ENCODE measurements at places on chromosomes 5 and 9. TPM values are rescaled to one million over a fixed set of nuclear protein-coding genes. Genes with fewer than 3 reads are reported as not detected.

Gene TPRN
- total RNA-seq, result 12.6 TPM

Gene RGP1
- total RNA-seq, result 22.0 TPM

DNA sequence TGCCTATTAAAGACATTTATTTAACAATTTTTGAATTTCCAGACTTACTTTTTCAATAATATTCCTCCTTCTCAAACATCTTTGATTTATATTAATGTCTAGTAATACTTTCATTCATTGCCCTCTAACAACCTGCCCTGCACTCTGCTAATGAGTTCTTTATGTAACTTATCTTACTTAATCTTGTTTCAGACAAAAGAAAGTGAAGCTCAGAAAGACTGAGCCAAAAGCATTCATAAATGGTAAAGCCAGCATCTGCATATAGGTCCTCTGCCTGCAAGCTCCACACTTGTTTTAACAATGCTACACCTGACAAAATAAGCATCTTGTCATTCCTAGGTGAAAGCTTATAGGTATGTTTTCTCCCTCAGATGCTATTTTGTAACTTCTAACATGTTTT is 2.4 kb upstream of the TNPO1 start:
- no peak for DNase-seq

- DNase-seq, result no peak
These were observed 22.5 kb downstream of the TICAM2 start for GRCh38 chr5:115579747-115580173.

GRCh38 chr9:75979362-75979761 is 88.9 kb downstream of the PCSK5 start:
- no peak for DNase-seq

- DNase-seq, result no peak
These were observed 4.9 kb downstream of the FBXO38 start for GRCh38 chr5:148388696-148389095.

DNA sequence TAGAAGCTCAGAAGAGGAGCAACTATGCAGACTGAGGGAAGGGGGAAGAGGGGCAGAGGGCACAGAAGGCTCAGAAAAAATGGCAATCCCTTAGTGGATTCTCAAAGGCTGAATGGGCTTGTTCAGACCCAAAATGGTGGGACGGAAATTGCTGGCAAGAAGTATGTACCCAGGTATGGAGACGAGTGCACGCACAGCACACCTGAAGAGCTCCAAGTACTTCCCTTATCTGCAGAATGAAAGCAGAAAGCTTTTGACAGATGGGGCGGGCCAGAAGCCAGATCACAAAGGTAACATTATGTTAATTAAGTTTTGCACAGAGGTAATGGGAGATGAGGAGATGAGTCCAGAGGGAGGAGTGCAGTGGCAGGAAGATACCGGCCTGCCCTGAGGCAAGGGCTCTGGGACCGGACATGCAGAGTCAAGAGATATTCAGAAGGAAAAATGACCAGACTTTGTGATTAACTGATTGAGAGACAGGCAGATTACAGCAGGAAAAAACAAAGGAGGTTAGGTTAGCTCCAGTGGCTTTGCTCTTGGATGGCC is 138.1 kb upstream of the PIK3R1 start:
- no peak for DNase-seq

DNA sequence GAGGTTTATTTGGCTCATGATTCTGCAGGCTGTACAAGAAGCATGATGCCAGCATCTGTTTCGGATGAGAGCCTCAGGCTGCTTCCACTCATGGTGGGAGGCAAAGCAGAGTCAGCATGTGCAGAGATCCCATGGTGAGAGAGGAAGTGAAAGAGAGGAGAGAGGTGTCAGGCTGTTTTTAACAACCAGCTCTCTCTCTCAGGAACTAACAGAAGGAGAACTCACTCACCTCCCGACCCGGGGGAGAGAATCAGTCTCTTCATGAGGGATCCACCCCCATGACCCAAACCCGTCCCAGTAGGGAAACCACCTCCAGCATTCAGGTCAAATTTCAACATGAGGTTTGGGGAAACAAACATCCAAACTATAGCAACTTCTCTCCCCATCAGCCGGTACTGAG is 187.7 kb downstream of the ENC1 start:
- no peak for DNase-seq

DNA sequence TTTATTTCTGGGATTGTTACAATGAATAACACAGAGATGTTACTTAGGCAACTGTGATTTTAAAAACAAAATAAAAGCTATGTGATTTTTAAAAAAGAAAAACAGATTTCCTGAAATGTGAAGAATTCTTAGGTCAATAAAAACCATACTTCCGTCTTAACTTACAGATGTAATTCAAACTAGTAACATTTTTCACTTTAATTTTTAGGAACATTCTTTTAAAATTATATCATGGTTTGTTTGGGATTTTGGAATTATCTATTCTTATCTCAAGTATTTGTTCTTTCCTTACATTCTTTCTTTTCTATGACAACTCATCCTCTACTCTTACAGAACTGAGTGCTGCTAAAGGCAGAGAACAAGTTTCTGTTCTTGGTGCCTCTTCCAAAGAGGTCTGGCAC is 159.5 kb downstream of the RAPGEF6 start:
- DNase-seq, result no peak

GRCh38 chr5:126852091-126852571 is 75.2 kb downstream of the LMNB1 start:
- peak; percentile 80 for DNase-seq
